ENCODE measurements at places on chromosomes 1 and 21.

DNA sequence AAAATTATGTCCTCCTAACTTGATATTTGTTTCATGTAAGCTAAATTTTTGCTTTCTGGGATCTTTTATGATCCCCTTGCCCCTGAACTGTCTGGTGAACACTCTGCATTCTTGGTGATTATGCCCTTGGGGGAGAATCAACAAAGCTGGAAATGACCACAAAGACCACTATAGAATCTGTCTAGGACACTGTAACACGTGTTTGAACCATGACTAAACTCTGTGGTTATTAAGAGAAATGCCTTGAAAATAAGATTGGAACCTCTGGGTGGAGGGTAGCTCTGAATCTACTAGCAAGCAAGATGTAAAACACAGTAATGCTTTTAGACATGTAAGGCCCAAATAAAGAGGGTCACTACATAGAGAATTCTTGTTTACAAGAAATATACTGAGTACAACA, 237.5 kb downstream of the HMCN1 start:
- DNase-seq = no peak

GRCh38 chr21:14766241-14766640, 220.1 kb upstream of the SAMSN1 start:
- DNase-seq = no peak

- no peak for DNase-seq
These were observed 153.3 kb upstream of the RUNX1 start for GRCh38 chr21:35202431-35202830.

GRCh38 chr1:169809370-169810095, 14.8 kb upstream of the METTL18 start:
- no peak for DNase-seq

DNA sequence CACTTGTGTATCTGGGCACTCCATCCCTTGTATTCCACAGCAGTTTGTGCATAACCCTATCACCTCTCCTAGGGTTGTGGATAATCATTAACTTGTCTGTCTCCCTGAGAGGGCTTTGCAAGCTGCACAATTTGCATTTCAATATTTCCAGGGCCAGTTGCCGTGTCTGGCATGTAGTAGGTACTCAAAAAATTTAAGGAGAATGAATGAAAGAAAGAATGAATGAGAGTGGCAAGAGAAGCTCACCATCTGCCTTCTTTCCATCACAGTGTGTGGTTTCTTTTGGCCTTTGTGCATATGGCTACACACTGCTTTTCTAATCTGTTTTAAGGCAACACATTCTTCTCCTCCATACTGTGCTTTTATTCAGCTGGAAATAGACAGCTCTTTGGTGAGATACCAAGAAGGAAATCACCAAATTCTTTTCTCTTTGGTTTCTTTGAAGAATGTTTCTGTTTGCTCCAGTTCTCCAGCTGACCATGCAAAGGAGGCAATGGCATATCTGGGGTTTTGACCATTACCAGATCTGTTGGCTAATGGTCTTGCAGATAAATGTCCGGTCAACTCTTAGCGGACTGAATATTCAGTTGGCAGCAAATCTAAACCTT, 49.4 kb downstream of the NGF start:
- DNase-seq = no peak

GRCh38 chr1:151806170-151806569, 951 bp upstream of the LINGO4 start:
- DNase-seq = no peak

- no peak for DNase-seq
These were observed 18.8 kb downstream of the FAM76A start for GRCh38 chr1:27744556-27744955.
